ENCODE measurements at places on chromosomes 16 and 17.
A peak's percentile ranks its signal among the peaks of the same experiment; 100 is the strongest.

DNA sequence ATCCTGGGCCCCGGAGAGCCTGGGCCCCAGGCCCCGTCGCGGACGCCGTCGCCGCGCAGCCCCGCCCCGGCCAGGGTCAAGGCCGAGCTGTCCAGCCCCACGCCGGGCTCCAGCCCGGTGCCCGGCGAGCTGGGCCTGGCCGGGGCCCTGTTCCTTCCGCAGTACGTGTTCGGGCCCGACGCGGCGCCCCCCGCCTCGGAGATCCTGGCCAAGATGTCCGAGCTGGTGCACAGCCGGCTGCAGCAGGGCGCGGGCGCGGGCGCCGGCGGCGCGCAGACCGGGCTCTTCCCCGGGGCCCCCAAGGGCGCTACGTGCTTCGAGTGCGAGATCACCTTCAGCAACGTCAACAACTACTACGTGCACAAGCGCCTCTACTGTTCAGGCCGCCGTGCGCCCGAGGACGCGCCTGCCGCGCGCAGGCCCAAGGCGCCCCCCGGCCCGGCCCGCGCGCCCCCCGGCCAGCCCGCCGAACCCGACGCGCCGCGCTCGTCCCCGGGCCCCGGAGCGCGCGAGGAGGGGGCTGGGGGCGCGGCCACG lies 36.8 kb upstream of the ZC3H18 start:
- H3K4me1 ChIP-seq: peaks cover 19% of the 10 kb centered on the region
- H3K27ac ChIP-seq: peak overlapping the region; percentile 46
- H3K27me3 ChIP-seq: no peaks in the 10 kb centered on the region
- DNase-seq: no peak

- peak overlapping the region; percentile 94 for H3K27ac ChIP-seq
- no peaks in the 10 kb centered on the region for H3K4me1 ChIP-seq
- peak overlapping the region; percentile 45 for H3K4me3 ChIP-seq
- H3K27me3 ChIP-seq: no peaks in the 10 kb centered on the region
- DNase-seq: no peak
Measured at GRCh38 chr16:67248073-67248400, 742 bp upstream of the SLC9A5 start.

DNA sequence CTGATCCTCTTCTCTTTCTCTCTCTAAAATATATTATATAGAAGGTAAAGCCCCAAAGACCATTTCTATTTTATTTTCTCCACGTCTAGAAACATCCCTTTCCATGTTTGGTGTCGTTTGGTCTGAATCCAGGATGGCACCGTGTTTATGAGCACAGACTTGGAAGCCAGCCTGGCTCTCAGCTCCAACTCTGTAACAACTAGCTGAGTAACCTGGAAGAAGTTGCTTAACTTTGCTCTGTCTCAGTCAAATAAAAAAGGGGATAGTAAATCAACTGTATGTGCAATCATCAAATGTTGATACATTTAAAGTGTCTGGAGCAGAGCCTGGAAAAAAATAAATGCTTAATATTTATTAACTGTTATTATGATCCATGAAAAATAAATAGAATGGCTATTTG lies 249.8 kb upstream of the MAF start:
- no peaks in the 10 kb centered on the region for H3K36me3 ChIP-seq
- H3K4me3 ChIP-seq: no peak overlapping the region
- no peak for DNase-seq
- no peaks in the 10 kb centered on the region for H3K4me1 ChIP-seq

DNA sequence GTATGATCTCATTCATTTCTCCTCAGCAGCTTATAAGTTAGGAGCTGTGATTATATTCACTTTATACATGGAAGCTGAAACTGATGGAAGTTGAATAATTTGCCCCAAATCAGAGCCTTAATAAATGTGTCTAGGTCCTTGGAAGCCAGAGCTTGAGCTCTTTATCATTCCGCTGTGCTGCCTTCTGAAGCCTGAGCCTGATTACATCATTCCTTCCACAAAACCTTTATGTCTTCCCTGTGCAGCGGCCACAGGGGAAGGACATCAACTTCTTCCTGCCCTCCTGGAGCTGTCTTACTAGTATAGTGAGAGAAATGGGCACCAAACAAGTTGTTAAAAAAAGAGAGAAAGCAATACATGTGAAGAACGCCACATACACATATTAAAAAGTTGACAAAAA lies 6.8 kb downstream of the TNRC6C start:
- H3K27me3 ChIP-seq: no peaks in the 10 kb centered on the region
- no peak for DNase-seq
- no peaks in the 10 kb centered on the region for H3K36me3 ChIP-seq
- no peak overlapping the region for H3K4me3 ChIP-seq
- no peak overlapping the region for H3K27ac ChIP-seq
- H3K4me1 ChIP-seq: peaks cover 81% of the 10 kb centered on the region

DNA sequence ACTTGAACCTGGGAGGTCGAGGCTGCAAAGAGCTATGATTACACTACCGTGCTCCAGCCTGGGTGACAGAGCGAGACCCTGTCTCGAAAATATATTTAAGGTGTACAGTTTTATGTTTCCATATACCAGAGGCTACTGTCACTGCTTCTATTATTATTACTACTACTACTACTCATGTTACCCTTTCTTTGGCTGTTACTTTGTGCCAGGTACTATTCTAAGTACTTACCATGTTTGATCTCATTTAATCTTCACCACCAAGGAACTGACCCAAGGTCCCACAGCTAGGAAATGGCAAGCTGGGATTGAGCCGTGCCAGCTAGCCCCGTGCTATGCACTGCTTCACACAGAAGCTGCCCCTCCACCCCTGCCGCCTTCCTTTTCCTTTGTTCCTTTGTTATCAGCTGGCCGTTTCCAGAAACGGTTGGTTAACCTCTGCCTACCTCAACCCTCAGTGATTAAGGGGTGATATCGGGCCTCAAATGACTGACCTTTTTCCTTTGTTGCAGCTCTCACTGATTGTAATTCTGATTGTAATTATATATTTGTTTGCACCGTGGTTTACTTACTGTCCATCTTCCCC lies 78.4 kb downstream of the ABCC1 start:
- no peak overlapping the region for H3K27ac ChIP-seq
- H3K4me3 ChIP-seq: no peak overlapping the region

GRCh38 chr17:44218344-44219107 lies 949 bp downstream of the UBTF start:
- no peaks in the 10 kb centered on the region for H3K27me3 ChIP-seq
- DNase-seq: no peak
- peak overlapping the region; percentile 91 for H3K4me3 ChIP-seq

GRCh38 chr17:13593757-13594156 lies 8.0 kb downstream of the HS3ST3A1 start:
- H3K36me3 ChIP-seq: no peaks in the 10 kb centered on the region
- no peaks in the 10 kb centered on the region for H3K27me3 ChIP-seq
- no peaks in the 10 kb centered on the region for H3K4me1 ChIP-seq

DNA sequence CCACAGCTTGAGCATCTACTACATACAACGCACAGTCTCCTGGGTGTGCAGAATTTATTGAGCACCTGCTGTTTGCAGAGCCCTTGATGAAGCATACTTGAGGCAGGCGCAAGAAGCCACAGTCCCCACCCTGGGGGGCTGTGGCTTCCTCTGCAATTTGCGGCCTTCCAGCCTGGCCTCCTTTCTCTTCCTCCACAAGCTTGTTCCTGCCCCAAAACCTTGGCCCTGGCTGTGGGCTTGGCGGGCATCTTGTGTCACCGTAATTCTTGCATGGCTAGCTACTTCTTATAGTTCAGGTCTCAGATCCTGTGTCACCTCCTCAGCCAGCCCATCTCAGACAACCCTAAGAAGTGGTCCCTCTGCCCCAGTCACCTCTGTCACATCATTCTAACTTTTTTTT lies 43.9 kb upstream of the POLR3E start:
- no peaks in the 10 kb centered on the region for H3K27me3 ChIP-seq
- no peak for DNase-seq
- H3K4me3 ChIP-seq: no peak overlapping the region
- H3K36me3 ChIP-seq: peaks cover 87% of the 10 kb centered on the region
- H3K27ac ChIP-seq: no peak overlapping the region

DNA sequence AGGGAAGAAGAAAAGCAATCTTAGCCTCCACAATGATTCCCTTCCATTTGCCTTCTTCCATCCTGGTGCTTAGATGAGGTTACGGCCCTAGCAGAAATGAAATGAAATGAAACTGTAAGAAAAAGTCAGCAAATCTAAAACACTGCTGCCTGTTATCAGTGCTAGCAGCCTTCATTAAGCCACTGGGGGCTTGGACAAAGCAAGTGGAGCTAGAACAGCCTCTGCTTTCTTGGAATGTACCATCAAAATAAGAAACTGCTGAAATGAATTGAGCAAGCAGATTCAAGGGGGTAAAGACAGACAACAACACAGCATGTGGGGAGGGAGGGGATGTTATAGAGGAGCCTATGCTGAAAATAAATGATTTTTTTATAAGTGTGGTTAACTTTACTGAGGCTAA lies 5.1 kb downstream of the ANKFN1 start:
- no peak overlapping the region for H3K27ac ChIP-seq
- no peaks in the 10 kb centered on the region for H3K36me3 ChIP-seq
- H3K4me1 ChIP-seq: no peaks in the 10 kb centered on the region
- no peak for DNase-seq

- no peak for DNase-seq
- H3K27ac ChIP-seq: no peak overlapping the region
- H3K36me3 ChIP-seq: no peaks in the 10 kb centered on the region
- H3K4me1 ChIP-seq: no peaks in the 10 kb centered on the region
- no peak overlapping the region for H3K4me3 ChIP-seq
Measured at GRCh38 chr16:21009815-21010214, 109.2 kb downstream of the LYRM1 start.

- no peak overlapping the region for H3K4me3 ChIP-seq
- no peak overlapping the region for H3K27ac ChIP-seq
- no peaks in the 10 kb centered on the region for H3K4me1 ChIP-seq
- H3K36me3 ChIP-seq: no peaks in the 10 kb centered on the region
- H3K27me3 ChIP-seq: no peaks in the 10 kb centered on the region
Measured at GRCh38 chr17:9389111-9389527, 186.5 kb downstream of the STX8 start.

DNA sequence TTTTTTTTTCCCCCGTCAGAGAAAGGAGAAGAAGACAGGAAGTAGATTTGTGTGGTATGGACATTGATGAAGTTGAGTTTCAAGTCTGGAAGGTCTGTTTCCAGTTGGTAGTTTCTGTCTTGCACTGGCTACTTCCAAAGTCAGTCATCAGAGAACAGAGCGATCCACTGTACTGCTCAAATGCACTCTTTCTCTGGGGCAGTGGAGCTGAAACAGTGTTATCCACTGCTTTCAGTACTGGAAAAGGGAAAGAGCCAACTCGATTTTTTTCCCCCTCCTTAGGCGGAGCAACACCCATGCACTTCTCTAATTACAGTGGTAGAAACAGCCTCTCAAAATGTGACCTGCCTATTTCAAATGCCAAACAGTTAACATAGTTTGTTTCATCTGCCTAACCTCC lies 7.4 kb downstream of the PRKCA start:
- H3K4me3 ChIP-seq: no peak overlapping the region
- no peaks in the 10 kb centered on the region for H3K4me1 ChIP-seq
- no peaks in the 10 kb centered on the region for H3K36me3 ChIP-seq
- H3K27ac ChIP-seq: no peak overlapping the region

DNA sequence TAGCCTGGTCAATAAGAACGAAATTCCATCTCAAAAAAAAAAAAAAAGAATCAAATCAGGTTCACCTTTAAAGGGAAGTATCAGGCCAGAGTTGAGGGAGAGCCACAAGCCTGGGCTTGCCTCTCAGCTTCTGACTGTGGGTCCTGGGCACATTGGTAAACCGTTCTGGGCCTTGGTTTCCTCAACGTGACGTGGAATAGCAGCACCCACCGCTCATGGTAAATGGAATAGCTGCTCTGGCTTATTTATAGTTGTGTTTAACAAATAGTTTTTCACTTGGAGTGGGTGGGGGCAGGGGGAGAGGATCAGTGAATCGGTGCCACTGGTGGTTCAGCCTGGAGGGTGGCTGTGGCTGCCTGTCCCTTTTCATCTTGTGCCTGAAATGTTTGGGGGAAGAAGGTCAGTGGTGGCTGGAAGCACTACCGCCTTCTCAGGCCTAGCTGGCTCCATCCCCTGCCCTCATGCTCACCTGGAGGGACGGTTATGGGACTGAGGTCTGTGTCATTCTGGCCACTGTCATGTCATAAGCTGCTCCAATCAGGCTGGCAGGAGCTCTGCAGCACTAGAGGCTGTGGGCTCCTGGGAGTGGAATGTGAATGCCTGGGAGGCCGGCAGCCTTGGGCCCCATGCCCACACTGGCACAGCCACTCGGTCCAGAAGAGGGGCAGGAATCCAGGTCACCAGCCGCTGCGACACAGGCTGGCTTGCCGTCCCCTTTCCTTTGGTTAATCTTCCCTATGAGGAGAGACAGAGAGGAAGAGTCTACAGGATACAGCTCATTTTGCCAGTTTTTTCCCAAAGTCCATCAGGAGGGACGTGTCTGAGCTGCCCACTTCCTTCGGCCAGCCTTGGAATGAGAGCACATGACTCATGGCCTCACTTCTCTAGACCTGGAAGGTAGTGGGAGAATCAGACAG lies 27.0 kb downstream of the CCR7 start:
- peak overlapping the region; percentile 86 for H3K27ac ChIP-seq
- no peaks in the 10 kb centered on the region for H3K4me1 ChIP-seq
- no peaks in the 10 kb centered on the region for H3K27me3 ChIP-seq
- no peak overlapping the region for H3K4me3 ChIP-seq
- DNase-seq: no peak

- no peak for DNase-seq
- peak overlapping the region; percentile 89 for H3K27ac ChIP-seq
- H3K4me3 ChIP-seq: peak overlapping the region; percentile 39
- H3K36me3 ChIP-seq: no peaks in the 10 kb centered on the region
- H3K4me1 ChIP-seq: peaks cover 75% of the 10 kb centered on the region
Measured at GRCh38 chr17:29140631-29141513, 39.3 kb downstream of the MYO18A start.

DNA sequence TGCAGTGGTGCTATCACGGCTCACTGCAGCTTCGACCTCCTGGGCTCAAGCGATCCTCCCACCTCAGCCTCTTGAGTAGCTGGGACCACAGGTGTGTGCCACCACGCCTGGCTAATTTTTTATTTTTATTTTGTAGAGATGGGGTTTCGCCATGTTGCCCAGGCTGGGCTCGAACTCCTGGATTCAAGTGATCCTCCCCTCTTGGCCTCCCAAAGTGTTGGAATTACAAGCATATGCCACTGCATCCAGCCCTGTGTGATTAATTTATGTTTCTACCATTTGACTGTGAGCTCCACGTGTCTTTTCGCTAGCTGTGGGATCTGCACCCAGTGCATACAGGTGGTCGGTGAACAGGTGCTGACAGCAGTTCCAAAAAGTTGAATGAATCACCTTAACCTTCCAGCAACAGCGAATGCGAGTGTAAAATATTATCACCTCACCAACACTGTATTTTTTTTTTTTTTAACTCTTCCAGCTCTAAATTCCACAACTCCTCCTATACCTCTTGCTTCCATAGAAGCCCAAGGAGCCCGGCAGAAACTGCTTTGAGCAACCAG lies 484 bp upstream of the NUDT7 start:
- no peak overlapping the region for H3K27ac ChIP-seq
- H3K27me3 ChIP-seq: no peaks in the 10 kb centered on the region
- DNase-seq: no peak
- H3K36me3 ChIP-seq: no peaks in the 10 kb centered on the region
- no peak overlapping the region for H3K4me3 ChIP-seq

GRCh38 chr16:23843143-23843542 lies 7.4 kb downstream of the PRKCB start:
- no peak overlapping the region for H3K27ac ChIP-seq
- H3K27me3 ChIP-seq: no peaks in the 10 kb centered on the region
- no peaks in the 10 kb centered on the region for H3K36me3 ChIP-seq
- no peak for DNase-seq

Data from right atrium auricular region (tissue), 2 donors.